ENCODE measurements at places on chromosomes 5 and 9.

GRCh38 chr9:13791816-13792215 lies 512.3 kb upstream of the MPDZ start:
- no peak for DNase-seq

DNA sequence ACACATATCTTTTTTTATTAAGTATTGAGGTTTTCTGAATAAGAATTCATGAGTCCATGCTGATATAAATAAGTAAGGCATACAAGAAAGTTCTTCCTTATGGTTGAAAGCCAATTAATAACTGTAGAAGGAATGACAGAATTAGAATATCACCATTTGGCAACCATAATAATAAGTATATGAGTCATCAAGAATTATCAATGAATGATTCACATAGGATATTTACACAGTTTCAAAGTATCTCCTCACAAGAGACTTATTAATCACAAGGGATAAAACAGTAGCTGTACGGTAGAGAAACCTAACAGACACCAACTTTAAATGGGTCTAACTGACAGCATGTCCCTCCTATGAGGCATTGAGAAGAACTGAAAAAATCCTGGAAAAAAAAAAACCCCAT lies 161.6 kb downstream of the NR3C1 start:
- no peak for DNase-seq

DNA sequence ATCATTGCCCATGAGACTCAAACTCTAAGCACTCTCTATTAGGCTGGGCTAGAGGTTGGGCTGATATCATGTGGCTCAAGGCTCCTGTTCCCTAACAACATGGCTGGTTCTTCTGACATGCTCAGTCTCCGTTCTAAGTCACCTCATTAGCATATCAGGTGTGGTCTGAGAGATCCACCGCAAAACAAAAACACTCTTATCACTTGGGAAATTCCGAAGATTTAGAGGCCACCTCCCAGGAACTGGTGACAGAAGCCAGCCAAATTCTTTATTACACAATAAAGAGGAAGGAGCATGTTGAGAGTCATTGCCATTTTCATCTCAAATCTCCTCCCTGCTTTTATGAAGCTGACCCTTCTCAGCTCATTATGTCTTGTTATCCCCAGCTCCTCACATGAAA lies 107.6 kb downstream of the MSX2 start:
- no peak for DNase-seq

DNA sequence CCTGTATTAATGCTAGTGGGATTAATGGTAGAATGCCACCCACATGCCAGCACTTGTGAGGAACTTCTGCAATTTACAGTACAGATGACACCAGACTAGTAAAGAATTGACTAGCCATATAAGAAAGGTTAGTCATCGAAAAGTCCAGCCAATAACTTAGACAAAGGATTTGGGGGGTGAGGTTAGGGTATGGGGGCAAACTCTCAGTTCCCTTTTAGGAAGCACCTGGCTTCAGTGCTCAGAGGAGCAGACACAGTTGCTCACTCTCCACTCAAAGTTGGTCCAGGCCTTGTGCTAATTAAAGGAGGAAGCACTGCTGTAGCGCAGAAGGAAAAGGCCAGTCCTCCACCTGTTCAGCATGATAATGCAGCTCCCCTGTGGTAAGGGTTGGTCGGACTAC lies 25.2 kb downstream of the TGFBR1 start:
- DNase-seq = peak; percentile 30

DNA sequence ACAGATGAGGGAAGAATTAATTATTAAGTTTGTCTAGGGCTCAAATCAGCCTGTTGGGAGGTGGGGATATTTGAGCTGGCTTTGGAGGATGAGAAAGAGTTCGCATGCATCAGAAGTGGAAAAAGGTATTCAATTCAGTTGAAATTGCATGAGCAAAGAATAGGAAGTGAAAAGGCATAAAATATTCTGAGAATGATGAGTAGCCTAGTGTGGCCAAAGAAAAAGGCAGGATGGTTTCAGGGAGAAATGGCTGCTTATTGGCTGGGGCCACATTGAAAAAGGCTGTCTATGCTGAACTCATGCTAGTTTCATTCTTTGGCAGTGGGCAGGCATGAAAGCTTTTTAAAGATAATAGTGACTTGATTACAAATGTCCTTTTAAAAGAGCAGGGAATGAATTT lies 235.4 kb upstream of the RIOK2 start:
- no peak for DNase-seq

DNA sequence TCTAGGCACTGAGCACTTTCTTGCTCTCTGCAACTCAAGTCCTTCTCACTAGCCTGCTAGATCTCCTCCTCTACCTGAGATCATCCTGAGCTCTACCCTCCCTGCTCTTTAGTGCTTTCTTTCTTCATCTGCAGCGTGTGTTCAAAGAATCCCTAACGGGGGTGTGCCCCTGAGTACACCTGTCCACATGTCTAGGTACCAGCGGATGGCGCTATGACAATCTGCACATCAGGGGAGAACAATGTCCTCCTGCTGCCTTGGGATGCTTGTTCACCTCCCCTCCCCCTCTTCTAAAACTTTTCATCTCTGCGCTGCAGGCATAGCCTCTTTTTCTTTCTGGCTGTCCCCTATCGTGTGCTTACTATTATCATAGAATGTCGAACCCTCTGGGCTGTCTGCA lies 42.7 kb downstream of the PTPN3 start:
- DNase-seq = no peak
